ENCODE measurements at places on chromosomes 12 and 14.
A peak's percentile ranks its signal among the peaks of the same experiment; 100 is the strongest.

GRCh38 chr12:70948976-70949336 is 28.4 kb upstream of the PTPRR start:
- DNase-seq: no peak

DNA sequence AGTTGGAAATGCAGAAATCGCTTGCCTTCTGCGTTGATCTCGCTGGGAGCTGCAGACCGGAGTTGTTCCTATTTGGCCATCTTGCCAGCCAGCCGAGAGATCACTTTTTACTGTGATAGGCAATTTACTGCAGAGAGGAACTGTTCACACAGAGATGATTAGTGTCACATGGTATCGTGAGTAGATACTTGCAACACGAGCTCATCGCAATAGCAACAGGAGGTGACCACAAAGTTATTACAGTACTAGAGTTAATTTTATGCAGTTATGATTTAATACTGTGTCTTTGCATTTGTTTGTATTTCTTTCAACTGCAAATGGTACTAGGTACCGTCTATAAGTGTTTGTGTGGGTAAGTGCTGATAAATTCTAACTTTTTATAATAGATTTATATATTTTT is 27.8 kb downstream of the NOPCHAP1 start:
- DNase-seq: no peak

- no peak for DNase-seq
These were observed 25.9 kb downstream of the RHOF start for GRCh38 chr12:121767525-121768016.

DNA sequence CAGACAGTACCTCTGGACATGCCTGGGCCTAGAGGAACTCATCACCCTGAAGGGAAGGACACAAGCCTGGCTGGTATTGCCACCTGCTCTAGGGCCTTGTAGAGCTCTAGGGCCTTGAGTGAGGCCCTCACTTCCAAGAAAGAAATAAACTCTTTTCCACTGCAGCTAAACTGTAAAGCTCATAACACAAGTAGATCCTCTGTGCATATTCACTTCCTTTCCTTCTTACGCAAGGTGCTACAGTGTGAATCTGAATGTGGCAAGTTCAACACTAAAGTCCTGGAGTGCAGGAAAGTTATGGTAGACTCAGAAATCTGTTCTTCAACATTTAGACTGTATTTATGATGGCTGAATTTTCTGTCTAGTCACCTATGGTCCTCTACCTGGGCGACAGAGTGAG is 14.5 kb downstream of the RNASE3 start:
- DNase-seq: no peak

- no peak for DNase-seq
These were observed 1981.7 kb upstream of the FLRT2 start for GRCh38 chr14:83548061-83548839.

GRCh38 chr12:106446419-106447092 is 89.0 kb downstream of the POLR3B start:
- DNase-seq: no peak

DNA sequence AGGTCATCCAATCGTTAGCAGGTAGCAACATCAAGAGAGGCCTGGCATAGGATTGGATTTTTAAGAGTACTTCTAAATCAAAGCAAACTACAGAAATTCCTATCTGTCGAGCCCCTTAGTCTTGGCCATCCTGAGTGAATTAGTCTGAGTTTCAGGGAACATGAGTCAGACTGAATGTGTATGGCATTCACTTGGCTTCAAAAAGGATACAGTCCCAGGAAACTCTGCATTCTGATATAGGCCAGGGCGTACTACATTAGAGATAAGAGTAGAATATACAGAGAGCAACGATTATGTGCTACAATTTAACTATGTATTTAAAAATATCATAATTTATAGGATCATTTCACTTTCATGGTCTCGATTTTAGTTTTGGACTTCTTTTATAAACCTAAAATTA is 242.2 kb downstream of the SOX5 start:
- no peak for DNase-seq

- no peak for DNase-seq
These were observed 168.7 kb downstream of the GALC start for GRCh38 chr14:87824266-87824665.

GRCh38 chr14:104870368-104871144 is 5.5 kb downstream of the CEP170B start:
- peak; percentile 19 for DNase-seq

- DNase-seq: no peak
These were observed 257.8 kb upstream of the ARHGAP5 start for GRCh38 chr14:31819281-31819680.

GRCh38 chr12:121013715-121014114 is 2.6 kb downstream of the C12orf43 start:
- no peak for DNase-seq

DNA sequence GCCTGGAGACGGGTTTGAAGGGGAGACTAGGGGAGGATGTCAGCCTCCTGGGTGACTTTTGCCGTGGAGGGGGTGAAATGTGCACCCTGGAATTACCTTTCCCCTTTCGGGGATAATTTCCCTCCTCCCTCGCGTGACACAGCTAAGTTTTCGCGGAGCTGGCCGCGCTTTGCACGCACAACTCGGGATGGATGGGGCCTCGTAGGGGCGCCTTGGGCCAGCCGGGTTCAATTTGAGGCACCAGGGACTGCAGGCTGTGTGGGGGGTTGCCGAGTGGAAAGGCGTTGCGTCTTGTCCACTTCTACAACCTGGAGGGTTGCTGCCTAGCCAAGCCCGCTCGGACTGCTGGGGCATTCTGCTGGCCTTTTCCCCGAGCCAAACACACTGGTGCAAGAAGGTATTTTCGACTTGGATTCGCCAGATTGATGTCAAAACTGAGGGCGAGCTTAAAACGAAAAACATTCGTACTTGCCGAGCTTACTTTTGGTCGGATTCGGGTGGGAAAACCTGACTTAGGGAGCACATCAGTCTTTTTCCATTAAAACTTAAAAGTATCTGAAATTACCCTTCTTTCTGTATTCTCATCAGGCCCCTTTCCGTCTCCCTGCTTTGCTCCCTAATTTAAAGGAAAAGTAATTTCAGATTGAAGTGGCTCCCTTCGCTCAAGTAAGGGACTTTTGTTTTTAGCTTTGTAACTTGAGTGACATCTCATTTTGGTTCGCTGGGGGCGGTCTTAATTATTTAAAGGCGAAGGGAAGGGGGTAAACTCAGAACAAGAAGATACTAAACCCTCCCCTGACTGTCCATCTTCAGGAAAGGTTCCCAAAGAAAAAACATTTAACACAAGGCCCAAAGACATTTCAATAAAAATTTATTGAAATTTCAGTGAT is 14.3 kb downstream of the TBX3 start:
- no peak for DNase-seq

- DNase-seq: no peak
These were observed 121.0 kb upstream of the KRR1 start for GRCh38 chr12:75632442-75632841.

- no peak for DNase-seq
These were observed 6.8 kb downstream of the TMCC3 start for GRCh38 chr12:94643606-94644005.

- no peak for DNase-seq
These were observed 51.7 kb upstream of the CCDC196 start for GRCh38 chr14:66434464-66434863.

DNA sequence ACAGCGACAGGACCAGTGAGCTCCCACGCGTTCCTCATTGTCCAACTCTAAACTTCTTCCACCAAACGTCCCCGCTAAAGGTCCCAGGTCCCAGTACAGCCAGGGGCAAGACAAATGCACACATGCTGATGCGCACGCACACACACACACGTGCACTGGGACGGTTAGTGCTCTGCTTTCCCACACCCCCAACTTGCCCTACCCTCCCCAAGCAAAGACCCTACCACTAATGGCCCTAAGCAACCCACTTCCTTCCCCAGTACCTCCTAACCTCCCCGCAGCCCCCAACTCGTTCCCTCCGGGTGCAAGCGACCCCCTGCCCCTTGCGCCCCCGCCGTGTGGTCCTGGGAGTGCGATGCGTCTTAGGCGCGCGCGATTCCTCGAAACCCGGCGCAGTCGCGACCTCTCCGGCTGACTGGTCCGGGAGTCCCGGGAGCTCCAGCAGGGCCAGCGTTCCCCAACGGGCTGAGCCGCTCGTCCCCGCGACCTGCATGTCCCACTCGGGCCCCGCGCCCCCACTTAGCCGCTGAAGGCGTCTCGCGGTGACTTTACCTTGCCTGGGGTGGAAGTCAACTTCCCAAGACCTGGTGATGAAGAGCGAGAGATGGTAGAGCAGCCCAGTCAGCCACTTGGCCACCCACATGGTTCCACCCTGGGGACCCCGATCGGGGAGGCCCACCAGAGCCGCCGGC is 578 bp downstream of the ADAMTS20 start:
- DNase-seq: no peak

DNA sequence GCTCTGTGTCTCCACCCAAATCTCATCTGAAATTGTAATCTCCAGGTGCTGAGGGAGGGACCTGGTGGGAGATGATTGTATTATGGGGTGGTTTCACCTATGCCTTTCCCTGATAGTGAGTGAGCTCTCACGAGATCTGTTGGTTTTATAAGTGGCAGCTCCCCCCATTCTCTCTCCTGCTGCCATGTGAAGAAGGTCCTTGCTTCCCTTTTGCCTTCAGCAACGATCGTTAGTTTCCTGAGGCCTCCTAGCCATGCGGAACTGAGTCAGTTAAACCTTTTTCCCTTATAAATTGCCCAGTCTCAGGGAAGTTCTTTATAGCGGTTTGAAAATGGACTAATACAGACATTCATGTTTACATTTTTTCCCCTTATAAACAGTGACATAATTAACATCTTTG is 36.1 kb downstream of the PELI2 start:
- no peak for DNase-seq

DNA sequence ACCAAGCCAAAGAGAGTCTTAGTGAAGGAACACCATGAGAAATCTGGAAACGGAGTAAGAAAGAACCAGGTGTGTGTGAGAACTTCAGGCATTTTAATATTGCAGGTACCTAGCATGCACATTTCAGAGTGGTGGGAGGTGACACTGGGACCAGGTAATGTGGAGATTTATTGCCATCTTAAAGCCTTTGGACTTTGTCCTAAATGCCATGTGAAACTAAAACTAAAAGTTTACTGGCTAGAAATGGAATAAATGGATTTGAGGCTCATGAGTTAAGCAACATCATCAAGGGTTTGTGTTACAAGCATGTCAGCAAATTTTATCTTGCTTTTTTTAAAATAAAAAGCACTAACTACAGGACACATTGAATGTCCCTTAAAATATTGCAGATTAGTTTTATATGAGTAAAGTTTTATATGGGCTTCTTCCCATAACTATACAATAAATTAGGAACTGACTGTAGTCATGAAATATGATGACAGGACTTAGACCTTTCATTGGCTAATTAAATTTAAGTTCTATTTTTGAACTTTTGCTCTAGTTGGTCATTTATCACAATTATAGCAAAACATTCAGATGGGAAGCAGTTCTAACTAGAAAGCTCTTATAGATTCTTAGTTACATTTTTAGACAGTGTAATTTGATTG is 721.1 kb upstream of the NOVA1 start:
- no peak for DNase-seq

GRCh38 chr12:120015313-120015712 is 26.3 kb downstream of the BICDL1 start:
- DNase-seq: peak; percentile 19

GRCh38 chr14:74400919-74401503 is 25.0 kb downstream of the SYNDIG1L start:
- DNase-seq: no peak

- peak; percentile 39 for DNase-seq
These were observed 26.5 kb downstream of the BMP4 start for GRCh38 chr14:53929871-53930715.

- DNase-seq: no peak
These were observed 76.7 kb downstream of the DIP2B start for GRCh38 chr12:50581226-50582184.

GRCh38 chr12:77047341-77048109 is 17.8 kb downstream of the E2F7 start:
- no peak for DNase-seq

DNA sequence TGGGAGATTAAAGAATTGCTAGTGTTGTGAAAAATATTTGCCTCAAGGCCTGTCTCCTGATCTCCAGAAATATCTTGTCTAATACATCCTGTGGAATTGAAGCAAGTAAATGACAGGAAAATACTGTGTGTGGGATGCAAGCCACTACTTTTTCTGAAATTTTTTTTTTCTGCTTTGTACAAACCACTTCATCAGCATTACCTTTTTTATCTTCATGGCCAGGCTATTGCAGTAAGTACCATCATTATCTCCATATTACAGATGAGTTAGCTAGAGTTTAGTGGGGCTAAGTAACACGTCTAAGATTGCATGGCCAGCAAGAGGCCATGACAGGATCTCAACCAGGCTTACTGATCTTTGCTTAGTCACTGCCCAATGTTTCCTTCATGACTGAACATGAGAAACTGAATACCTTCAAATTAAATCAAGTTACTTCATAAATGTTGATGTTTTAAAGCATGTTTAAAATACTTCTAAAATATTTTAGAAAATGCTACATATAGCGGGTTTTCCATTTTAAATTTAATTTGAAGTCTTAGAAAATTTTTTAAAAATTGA is 273.7 kb downstream of the SLC6A15 start:
- DNase-seq: no peak

GRCh38 chr14:99039331-99040041 is 232.5 kb downstream of the BCL11B start:
- no peak for DNase-seq

- DNase-seq: no peak
These were observed 12.9 kb upstream of the DCD start for GRCh38 chr12:54661048-54661447.

DNA sequence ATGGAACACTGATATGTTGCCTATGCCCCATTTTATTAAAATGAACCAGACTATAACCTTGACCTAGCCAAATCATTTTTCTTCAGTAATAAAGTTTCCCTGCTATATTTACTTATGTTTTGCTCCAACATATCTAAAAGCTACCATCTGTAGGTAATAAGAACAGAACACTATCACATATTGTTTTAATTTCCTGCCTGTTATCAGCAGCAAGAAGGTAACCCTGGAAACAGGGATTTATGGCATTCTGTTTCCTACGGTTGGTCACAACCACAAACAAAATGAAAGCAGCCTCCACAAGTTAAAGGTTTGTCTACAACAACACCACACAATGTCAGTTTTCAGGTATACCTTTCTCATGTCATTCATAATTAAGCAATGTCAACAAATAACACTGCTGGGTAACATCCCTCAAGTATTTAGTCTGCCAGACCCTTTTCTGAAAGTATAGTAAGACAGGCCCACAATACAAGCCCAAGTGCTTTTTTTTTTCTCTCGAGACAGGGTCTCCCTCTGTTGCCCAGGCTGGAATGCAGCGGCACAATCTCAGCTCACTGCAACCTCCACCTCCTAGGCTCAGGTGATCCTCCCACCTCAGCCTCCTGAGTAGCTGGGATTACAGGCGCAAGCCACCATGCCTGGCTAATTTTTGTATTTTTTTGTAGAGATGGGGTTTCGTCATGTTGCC is 25.5 kb downstream of the GCH1 start:
- no peak for DNase-seq
